ENCODE measurements at places on chromosomes 7 and 10. TPM values are rescaled to one million over a fixed set of nuclear protein-coding genes. Genes with fewer than 3 reads are reported as not detected.

Gene PLEKHS1
- total RNA-seq = not detected

Gene ZNF488
- total RNA-seq = not detected

Gene GJD4
- not detected for total RNA-seq

Gene HABP2
- not detected for total RNA-seq

Gene LRGUK
- 0.13 TPM for total RNA-seq

Gene ZNF804B
- not detected for total RNA-seq

Gene JCAD
- 24.8 TPM for total RNA-seq

Gene OR13A1
- total RNA-seq = not detected

Gene FLNC
- 304 TPM for total RNA-seq

Gene ANKRD61
- not detected for total RNA-seq

Gene OPN4
- not detected for total RNA-seq

Gene DPP6
- total RNA-seq = not detected

Gene STK31
- not detected for total RNA-seq

Gene ACSL5
- total RNA-seq = 1.8 TPM

Gene VSTM4
- total RNA-seq = 9.5 TPM

Gene OPALIN
- total RNA-seq = not detected

Gene MYH16
- not detected for total RNA-seq

Gene GOLGA7B
- not detected for total RNA-seq

Gene HELLS
- 32.3 TPM for total RNA-seq

Gene BCL7B
- 24.8 TPM for total RNA-seq

Gene CDK1
- 33.5 TPM for total RNA-seq

Gene MRLN
- total RNA-seq = not detected

Gene EBF3
- total RNA-seq = 0.43 TPM

Gene SLC18A3
- total RNA-seq = not detected

Gene TEX36
- total RNA-seq = not detected

Gene PDZD7
- total RNA-seq = not detected

Gene ACTL6B
- total RNA-seq = not detected

Measured in GM23248 (cell line).